B cell (primary cell): ENCODE measurements at places on chromosomes 7 and 10.

- DNase-seq = no peak
Measured at GRCh38 chr7:45524445-45524844, 49.7 kb upstream of the ADCY1 start.

DNA sequence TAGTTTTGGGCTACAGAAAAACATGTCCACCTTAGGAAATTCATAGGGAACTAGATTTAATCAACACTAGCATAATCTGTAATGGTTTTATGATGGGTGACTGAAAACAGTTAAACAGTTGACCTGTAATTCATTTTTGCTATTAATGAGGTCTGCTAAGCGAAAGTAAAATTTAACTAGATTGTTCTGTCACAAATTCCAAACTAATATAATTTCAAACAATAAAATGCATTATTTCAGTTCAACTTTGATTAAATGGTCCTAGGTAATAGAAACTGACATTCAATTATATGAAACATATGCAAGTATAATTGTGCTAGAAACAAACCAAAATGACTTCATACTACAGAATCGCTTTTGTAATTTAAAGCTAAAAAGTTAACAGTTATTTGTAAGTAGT is 6.9 kb downstream of the NOC3L start:
- DNase-seq = no peak

- no peak for DNase-seq
Measured at GRCh38 chr10:1203704-1204103, 147.5 kb downstream of the WDR37 start.

DNA sequence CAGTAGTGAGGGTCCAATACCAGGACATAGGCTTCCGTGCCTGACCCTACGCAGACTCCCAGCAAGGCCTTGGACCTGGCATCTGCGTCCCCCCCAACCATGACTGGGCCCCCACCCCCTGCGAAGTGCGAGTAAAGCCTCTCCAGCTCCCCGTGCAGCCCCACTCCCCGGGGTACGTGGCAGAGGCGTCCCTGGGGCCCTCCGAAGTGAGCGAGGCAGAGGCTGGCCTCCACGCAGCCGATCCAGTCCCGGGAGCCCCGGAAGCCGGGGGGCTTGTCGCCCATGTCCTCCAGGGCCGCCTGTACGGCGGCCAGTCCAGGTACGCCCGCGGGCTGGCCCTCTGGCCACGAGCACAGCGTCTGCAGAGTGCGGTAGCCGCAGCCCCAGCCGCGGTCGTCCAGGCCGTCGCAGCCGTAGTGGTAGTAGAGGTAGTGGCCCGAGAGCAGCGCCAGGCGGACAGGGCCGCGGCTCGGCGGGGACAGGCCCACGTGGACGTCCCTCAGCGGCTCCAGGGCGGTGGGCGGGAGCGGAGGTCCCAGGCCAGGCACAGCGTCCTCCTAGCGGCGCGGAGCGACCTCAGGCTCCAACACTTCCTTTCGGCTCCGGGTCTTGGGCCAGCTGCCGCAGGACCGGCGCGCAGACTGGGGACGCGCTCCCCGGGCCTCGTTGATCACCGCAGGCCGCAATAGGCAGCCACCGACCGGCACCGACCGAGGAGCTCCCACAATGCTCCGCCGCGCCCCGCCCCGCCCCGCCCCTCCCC is at the start of gene UFSP1:
Gene UFSP1, minus strand, starts transcription at position 728 of the 763 bp plus-strand sequence. Its CDS starts 444 bp downstream, at position 284.
- no peak for DNase-seq

DNA sequence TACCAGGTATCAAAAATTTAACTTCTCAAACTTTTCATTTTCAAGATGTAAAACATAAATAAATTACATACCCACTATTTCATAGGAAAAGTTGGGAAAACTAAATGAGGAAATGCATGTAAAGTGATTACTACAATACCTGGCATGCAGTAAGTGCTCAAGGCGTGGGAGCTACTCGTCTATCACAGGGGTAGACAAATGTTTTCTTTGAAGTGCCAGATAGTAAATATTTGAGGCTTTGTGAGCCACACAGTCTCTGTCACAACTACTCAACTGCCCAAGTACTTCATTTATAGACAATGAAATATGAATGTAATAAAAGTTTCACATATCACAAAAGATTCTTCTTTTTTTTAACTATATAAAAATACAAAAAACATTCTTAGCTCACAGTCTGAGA is 96.4 kb upstream of the PCGF5 start:
- DNase-seq = no peak

GRCh38 chr10:46091828-46092523 is 45.9 kb upstream of the MSMB start:
- no peak for DNase-seq

DNA sequence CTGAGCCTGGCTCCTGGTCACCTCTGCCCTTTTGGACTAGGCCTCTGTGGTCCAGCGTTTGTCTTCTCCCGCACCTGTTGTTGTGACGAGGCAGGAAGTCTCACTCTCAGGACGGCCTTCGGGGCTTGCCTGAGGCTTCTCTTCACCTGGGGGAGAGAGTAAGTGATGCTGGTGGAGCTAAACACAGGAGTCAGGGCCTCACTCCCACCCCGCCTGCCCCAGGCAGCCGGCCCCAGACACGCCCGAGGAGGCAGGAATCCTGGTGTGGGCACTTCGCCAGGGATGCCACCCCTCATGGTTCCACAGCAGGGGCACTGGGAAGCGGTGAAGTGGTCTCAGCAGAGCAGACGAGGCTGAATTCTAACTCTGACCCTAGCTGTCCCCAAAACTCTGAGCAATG is 42.4 kb downstream of the IL2RA start:
- DNase-seq = no peak

GRCh38 chr7:42238709-42239366 is 1.8 kb upstream of the GLI3 start:
- no peak for DNase-seq

DNA sequence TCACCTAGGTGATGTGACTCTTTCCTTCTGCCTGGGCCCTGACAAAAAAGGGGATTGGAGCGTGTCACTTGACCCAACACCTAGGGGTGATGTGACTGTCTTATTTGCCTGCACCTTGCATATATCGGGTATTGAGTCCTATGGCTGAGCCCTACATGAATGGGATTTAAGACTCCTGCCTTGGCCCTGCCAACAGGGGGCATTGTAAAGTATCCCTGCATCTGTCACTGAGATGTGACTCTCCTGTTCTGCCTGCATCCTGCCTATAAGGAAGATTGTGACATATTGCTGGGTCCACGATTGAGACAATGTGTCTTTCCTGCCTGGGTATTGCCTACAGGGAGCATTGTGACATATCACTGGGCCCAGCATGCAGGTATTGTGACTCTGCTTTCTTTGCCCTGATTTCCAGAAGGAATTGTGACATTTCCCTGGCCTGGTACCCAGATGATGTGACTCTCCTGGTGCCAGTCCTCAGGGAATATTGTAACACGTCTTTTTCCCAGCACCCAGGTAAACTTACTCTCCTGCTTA is 14.2 kb upstream of the ZNF107 start:
- DNase-seq = no peak

- no peak for DNase-seq
Measured at GRCh38 chr10:102564209-102564834, 60.5 kb downstream of the SUFU start.

GRCh38 chr10:117556356-117556755 is 13.8 kb downstream of the EMX2 start:
- DNase-seq = no peak

- no peak for DNase-seq
Measured at GRCh38 chr10:35691522-35692236, 49.6 kb upstream of the FZD8 start.

DNA sequence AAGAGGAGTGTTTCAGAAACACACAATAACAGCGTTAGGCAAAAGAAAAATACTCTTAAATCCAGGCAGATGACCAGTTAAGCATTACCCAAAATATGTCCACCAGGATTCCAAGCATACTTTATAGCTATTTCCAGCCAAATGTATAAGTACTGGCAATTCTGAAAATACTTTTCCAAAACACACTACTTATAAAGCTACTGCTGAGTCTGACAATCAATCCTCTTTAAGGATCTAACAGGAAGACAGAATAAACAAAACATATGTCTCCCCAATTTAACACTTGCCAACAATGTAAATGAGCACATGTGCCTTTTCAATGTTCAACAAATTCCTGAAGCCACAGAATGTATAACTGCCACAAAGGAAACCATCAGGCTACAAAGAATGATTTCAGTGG is 370.9 kb downstream of the SORCS1 start:
- no peak for DNase-seq

- DNase-seq = peak; percentile 22
Measured at GRCh38 chr7:44060091-44060947, 5.0 kb downstream of the PGAM2 start.

- DNase-seq = no peak
Measured at GRCh38 chr10:103808780-103809179, 46.6 kb downstream of the SH3PXD2A start.

GRCh38 chr7:18541181-18541870 is 45.8 kb downstream of the HDAC9 start:
- DNase-seq = no peak

- DNase-seq = no peak
Measured at GRCh38 chr7:139153832-139154231, 44.3 kb upstream of the ZC3HAV1 start.

- DNase-seq = no peak
Measured at GRCh38 chr7:30970594-30971094, 6.9 kb downstream of the GHRHR start.

- DNase-seq = no peak
Measured at GRCh38 chr10:4397337-4397736, 428.7 kb upstream of the AKR1E2 start.

GRCh38 chr7:21054427-21055112 is 267.9 kb upstream of the SP8 start:
- DNase-seq = no peak

GRCh38 chr7:102942181-102942866 is 29.5 kb downstream of the LRRC17 start:
- DNase-seq = no peak

DNA sequence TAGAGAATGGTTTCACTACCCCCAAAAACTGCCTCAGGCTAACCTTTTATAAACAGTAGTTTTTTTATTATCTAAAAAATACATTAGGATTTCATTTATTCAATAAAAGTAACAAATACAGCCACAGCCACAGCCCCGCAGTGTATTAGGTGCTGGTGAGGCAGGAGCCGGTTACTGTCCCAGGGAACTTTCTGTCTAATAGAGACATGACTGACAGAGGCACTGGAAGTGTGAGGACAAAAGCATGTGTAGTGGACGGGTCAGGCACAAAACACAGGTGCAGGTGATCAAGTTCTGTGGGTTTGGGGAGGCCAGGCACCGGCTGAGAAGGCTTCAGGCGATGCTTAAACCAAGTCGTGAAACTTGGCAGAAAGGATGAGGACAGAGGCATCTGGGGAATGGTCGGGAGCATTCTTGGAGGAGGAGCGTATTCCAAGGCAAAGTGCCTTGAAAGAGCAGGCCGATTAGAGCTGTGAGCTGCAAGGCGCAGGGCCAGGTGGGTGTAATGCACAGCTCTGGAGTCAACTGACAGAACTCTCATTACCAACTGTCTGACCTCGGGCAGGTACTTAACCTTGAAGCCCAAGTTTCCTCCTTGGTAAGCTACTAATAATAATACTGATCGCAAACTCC is 138.2 kb downstream of the USP6NL start:
- DNase-seq = no peak

GRCh38 chr10:70267161-70267933 is 16.5 kb downstream of the NPFFR1 start:
- DNase-seq = no peak

DNA sequence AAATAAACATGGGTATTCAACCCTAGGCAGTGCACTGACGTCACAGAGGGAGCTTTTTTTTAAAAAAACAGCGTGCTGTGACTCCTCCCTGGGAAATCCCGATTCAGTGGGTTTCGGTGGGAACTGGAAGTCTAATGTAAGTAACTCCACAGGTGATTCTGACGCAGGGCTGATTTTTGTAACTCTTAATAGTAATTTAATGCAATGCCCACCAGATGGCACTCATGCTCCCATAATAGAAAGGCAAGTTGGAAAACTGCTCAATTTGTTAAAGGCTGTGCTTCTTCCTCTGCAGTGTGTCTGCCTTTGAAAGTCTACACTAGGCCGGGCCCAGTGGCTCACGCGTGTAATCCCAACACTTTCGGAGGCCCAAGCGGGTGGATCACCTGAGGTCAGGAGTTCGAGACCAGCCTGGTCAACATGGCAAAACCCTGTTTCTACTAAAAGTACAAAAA is 10.9 kb upstream of the RSU1 start:
- DNase-seq = peak; percentile 81

DNA sequence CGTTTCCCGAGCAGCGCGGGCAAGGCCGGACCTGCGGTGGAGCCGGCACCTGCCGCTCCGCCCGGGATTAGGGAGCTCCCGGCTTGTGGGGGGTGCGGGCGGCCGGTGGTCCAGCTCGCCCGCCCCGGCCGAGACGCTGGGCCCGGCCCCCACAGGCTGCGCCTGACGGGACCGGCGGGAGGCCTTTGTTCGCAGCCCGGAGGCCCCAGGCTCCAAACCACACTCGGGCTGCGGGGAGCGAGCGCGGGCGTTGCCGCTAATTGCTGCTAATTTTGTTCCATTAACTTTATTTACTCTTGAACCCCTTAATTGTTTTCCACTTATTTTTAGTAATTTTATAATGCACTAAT is 9.6 kb downstream of the UNCX start:
- DNase-seq = no peak

- DNase-seq = no peak
Measured at GRCh38 chr7:35556515-35557471, 138.1 kb downstream of the HERPUD2 start.

GRCh38 chr10:44907556-44907955 is 3.6 kb upstream of the TMEM72 start:
- no peak for DNase-seq

GRCh38 chr10:72782649-72783330 is 90.8 kb downstream of the MCU start:
- DNase-seq = no peak

DNA sequence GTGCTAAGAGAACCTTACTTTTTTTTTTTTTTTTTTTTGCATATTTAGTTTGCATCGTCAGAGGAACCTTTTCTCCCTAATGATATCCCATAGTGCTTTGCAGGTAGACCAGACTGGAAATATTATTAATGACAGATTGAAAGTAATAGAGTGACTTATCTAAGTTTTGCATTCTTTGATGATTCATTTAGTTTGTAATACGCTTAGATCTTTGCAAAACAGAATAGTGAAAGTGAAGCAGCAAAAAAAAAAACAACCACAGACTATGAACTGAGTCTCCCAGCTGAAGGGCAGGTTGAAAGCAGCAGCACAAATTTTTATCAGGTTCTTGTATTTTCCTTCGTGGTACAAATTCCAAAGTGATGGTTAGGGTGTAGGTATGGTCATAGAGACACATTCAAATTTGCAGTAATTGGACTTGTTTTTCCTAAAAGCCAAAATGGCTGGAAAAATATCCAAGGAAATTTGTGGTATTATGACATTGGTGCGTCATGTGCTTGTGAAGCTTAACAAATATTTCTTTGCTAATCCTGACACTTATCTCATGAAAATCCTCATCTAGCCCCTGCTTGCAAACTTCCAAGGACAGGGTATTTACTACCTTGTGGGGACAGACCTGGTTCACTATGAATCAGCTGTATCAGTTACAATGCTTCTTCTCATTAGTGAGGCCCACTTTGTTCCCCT is 81.8 kb upstream of the CREB5 start:
- DNase-seq = no peak

DNA sequence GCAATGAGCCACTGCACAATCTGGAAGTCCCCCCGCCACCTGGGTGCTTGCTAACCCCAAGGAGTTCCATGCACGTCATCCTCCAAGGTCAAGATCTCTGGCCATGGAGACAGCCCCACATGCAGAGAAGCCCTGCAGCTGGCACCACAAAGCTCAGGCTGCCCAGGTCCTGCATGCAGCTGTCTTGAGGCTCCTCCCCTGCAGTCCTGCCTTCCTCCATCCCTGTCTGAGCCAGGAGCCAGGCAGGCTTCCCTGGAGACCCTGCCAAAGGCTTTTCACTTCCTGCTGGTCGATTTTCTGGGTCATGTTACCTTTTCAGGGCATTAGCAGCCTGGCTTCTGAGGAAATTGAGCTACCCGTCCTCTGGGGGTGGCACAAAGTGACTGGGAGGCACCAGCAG is 12.5 kb upstream of the TMEM72 start:
- no peak for DNase-seq
